ENCODE measurements at places on chromosomes 5 and 9.

GRCh38 chr5:2135354-2135753, 252.6 kb upstream of the IRX4 start:
- no peak for DNase-seq

DNA sequence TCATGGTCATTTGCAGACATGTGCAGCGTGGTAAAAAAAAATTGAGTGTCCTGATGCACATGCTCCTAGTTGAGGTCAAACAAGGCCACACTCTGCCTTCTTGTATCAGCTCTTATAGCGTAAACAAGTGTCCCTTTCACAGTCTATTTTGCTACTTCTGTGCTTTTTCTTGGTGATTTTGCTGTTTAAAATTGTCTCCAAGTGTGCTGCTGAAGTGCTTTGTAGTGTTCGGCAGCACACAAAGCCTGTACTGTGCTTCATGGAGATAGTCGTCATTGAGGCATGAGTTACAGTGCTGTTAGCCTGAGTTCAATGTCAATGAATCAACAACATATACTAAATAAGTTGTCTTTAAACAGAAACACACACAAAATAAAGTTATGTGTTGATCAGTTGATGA, 690.4 kb upstream of the MEF2C start:
- no peak for DNase-seq

DNA sequence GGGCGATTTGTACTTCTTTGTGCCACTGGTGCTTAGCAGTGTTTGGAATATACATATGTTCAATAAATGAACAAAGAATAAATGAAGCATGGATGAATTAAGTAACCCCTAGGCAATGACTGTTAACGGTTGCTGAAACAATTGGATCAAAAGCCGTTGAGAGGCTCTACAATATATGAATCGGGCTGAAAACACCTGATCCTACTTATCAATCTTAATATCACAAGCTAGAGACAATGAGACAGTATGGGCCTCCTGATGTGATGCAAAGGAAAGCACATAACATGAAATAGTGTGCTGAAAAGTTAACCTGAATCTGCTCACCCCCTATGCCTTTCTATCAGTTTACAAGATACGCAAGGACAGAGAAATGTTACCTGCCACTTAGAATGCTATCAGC, 410.3 kb upstream of the RGMB start:
- no peak for DNase-seq

- DNase-seq = no peak
These were observed 107.6 kb downstream of the ENTREP1 start for GRCh38 chr9:69432623-69433022.

DNA sequence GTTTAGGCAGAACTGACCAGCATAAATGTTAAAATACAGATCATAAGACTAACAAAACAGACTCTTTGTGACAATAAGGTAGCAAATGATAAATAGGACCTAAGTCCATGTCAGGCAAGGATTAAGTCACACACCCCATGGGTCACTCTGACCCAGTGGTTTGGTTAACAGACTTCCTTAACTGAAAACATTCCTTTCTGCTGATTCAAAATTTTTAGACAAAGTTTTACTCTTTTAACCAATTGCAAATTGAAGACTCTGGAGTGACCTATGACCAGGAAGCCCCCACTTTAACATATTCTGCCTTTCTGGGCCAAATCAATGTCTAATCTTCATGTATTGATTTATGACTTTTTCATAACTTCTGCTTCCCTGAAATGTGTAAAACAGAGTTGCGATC, 4.9 kb upstream of the NXNL2 start:
- DNase-seq = no peak

- no peak for DNase-seq
These were observed 471.8 kb upstream of the C9orf72 start for GRCh38 chr9:28045051-28045450.

Measured in G401 (cell line).